ENCODE measurements at places on chromosomes 1 and 21. TPM values are rescaled to one million over a fixed set of nuclear protein-coding genes. Genes with fewer than 3 reads are reported as not detected.

CRABP2 gene
- 1.3 TPM for total RNA-seq

DNA sequence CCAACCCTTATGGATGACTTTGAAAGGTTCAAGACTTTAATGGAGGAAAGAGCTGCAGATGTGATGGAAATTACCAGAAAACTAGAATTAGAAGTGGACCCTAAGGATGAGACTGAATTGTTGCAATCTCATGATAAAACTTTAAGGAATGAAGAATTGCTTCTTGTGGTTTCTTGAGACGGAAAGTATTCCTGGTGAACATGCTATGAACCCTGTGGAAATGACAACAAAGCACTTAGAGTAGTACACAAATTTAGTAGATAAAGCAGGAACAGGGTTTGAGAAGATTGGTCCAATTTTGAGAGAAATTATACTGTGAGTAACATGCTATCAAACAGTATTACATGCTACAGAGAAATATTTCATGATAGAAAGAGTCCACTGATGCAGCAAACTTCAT is 215.4 kb downstream of the OMA1 start:
- no peak for DNase-seq
- H3K27me3 ChIP-seq, result no peaks in the 10 kb centered on the region
- H3K4me3 ChIP-seq, result no peak overlapping the region
- no peak overlapping the region for H3K27ac ChIP-seq
- no peaks in the 10 kb centered on the region for H3K36me3 ChIP-seq
- no peaks in the 10 kb centered on the region for H3K4me1 ChIP-seq

DNA sequence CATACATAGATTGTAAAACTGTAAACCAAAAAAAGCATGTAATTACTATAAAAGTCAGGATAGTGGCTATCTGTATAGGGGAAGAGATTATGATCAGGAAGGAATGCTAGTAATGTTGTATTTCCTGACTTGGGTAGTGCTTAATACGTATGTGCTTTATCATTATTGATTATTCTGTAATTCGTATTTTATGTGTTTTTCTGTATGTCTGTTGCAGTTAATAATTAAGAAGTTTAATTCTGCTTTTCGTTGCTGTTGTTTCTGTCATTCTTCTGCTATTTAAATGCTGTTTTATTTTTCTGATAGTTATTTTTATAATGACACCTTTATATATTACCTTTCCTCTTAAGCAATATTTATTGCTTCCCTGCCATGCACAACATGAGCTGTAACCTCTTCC is 29.3 kb upstream of the TRIM33 start:
- no peaks in the 10 kb centered on the region for H3K36me3 ChIP-seq
- no peaks in the 10 kb centered on the region for H3K4me1 ChIP-seq
- no peak for DNase-seq

- H3K4me3 ChIP-seq, result no peak overlapping the region
- no peaks in the 10 kb centered on the region for H3K4me1 ChIP-seq
- H3K27me3 ChIP-seq, result peaks cover 4% of the 10 kb centered on the region
- no peak for DNase-seq
- no peaks in the 10 kb centered on the region for H3K36me3 ChIP-seq
- H3K27ac ChIP-seq, result no peak overlapping the region
Observed at GRCh38 chr1:30691480-30691879, 31.9 kb downstream of the MATN1 start.

DNA sequence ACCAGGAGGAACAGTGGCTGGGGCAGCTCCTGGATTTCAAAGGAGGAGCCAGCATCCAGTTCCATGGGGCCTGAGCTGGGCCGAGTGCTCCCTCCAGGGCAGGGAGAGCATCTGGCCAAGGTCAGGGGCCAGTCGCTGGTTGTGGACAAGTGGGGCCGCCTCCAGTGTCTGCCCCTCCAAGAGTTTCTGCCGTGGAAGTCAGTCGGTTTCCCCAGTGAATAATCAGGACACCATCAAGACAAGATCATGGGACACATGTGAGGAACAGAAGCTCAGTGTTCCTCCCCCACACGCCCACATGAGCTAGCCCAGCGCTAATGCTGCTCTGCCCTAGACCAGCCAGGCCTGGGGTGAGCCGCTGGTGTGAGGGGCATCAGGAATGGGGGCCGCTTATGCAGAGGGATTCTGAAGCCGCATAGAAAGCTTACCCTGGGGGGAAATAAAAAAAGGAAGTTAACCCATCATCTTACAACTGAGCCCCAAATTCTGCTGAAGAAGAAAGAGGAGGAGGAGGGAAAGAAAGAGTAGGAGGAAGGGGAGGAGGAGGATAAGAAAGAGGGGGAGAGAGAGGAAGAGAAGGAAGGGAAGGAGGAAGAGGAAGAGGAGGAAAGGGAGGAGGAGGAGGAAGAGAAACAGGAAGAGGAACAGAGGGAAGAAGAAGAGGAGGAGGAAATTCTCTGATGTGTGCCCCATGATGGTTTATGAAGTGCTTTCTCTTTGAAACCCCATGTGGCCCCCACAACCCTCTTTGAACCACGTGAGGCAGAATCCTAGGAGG is 198.4 kb downstream of the MATN1 start:
- H3K36me3 ChIP-seq, result no peaks in the 10 kb centered on the region
- H3K27ac ChIP-seq, result no peak overlapping the region
- H3K4me1 ChIP-seq, result no peaks in the 10 kb centered on the region
- no peak for DNase-seq
- H3K27me3 ChIP-seq, result no peaks in the 10 kb centered on the region

DNA sequence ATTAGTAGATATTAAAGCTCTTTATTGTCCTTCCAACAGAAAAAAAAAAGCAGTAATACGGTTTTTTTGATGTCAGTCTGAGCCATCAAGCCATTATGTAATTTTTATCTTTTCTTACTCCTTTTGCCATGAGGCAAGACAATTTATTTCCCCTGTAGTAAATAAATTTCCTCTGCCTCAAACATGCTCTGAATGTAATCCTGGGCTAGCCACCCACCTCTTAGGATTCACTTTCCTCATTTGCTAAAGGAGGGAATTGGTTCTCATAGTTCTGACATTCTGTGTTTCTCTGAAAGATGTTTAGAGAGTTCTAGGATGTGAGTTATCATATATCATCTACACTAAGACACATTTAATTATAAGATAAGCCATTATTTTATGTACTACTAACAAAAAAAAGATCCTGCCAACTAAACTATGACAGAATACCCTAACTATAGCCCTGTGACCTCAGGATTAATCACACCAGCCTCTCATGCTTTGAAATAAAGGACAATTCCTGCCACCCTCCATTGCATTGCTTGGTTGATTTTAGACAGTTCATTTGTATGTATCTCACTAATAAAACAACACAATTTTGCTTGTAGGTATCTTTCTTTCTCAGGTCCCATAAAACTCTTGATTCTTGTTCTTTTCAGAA is 34.0 kb upstream of the RAP1A start:
- peaks cover 32% of the 10 kb centered on the region for H3K4me1 ChIP-seq
- no peak overlapping the region for H3K4me3 ChIP-seq
- no peak for DNase-seq
- no peaks in the 10 kb centered on the region for H3K27me3 ChIP-seq
- no peak overlapping the region for H3K27ac ChIP-seq
- H3K36me3 ChIP-seq, result no peaks in the 10 kb centered on the region

ELAPOR1 gene
- not detected for total RNA-seq

GRCh38 chr21:38992737-38993136 is 187.0 kb downstream of the ETS2 start:
- H3K36me3 ChIP-seq, result no peaks in the 10 kb centered on the region
- no peak for DNase-seq
- H3K4me1 ChIP-seq, result no peaks in the 10 kb centered on the region
- no peak overlapping the region for H3K27ac ChIP-seq
- no peak overlapping the region for H3K4me3 ChIP-seq
- H3K27me3 ChIP-seq, result 0 out of 2 replicates have a peak, but pooled peaks cover 3% of the 10 kb centered on the region

GRCh38 chr1:33586106-33586505 is 113.7 kb downstream of the ZSCAN20 start:
- no peaks in the 10 kb centered on the region for H3K36me3 ChIP-seq
- H3K4me3 ChIP-seq, result no peak overlapping the region
- H3K4me1 ChIP-seq, result no peaks in the 10 kb centered on the region
- H3K27me3 ChIP-seq, result no peaks in the 10 kb centered on the region
- no peak overlapping the region for H3K27ac ChIP-seq

DNA sequence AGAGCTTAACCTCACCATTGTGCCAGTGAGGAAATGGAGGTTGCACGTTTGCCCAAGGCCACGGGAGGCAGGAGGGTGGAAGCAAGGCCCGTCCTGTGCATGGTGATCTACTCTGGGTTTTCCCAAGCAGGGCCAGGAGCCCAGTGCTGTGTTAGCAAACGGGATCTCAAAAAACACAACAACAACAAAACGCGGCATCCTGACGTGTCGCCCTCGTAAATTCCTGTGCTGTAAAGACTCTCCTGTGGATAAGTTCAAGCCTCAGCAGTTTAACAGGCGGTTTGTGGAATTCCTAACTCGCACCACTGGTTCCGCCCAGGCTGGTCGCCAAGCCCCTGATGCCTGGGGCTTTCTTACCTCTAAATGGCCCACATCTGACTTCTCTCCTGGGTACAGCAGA is 39.1 kb downstream of the TFF3 start:
- H3K36me3 ChIP-seq, result no peaks in the 10 kb centered on the region

EXO5 gene
- 6.5 TPM for total RNA-seq

- H3K36me3 ChIP-seq, result no peaks in the 10 kb centered on the region
- H3K4me1 ChIP-seq, result no peaks in the 10 kb centered on the region
- no peaks in the 10 kb centered on the region for H3K27me3 ChIP-seq
Observed at GRCh38 chr1:221149555-221150075, 270.4 kb downstream of the HLX start.

HCN3 gene
- total RNA-seq, result 2.5 TPM

DNA sequence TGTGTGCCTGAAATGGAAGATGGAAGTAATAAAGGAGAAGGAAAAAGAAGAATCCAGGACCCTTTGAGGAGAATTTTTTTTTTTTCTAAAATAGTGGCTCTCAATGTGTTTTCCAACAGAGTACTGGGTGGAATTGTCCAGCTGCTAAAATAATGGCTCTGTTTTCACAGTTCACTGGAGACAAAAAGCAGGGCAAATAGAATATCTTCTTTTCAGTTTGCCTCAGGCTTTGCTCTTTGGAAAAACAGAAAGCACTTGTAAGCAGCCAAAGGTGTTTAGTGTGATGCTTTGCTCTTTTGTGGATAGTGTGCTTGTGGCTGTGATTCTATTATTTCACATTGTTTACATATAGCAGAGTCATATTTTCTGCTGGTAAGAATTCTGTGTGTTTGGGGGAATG is 77.4 kb upstream of the MROH9 start:
- H3K27ac ChIP-seq, result no peak overlapping the region
- no peak for DNase-seq
- no peaks in the 10 kb centered on the region for H3K27me3 ChIP-seq
- H3K4me3 ChIP-seq, result no peak overlapping the region

DNA sequence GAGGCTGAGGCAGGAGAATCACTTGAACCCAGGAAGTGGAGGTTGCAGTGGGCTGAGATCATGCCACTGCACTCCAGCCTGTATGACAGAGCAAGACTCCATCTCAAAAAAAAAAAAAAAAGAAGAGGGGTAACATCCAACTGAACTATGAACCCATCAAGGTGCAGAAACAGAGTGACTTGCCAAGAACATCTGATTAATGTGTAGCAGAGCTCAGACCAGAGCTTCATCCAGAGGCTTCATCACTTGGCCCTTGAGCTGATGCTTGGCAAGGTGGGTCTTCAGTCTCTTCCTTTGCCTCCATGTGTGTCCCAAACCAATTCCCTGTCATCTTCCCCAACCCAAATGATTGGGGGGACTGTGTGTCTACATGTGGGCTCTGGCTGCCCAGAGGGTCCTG is 32.6 kb downstream of the HSD3B1 start:
- no peak overlapping the region for H3K4me3 ChIP-seq
- H3K4me1 ChIP-seq, result no peaks in the 10 kb centered on the region
- H3K36me3 ChIP-seq, result no peaks in the 10 kb centered on the region
- H3K27ac ChIP-seq, result no peak overlapping the region
- no peak for DNase-seq

SPATA45 gene
- not detected for total RNA-seq

DNA sequence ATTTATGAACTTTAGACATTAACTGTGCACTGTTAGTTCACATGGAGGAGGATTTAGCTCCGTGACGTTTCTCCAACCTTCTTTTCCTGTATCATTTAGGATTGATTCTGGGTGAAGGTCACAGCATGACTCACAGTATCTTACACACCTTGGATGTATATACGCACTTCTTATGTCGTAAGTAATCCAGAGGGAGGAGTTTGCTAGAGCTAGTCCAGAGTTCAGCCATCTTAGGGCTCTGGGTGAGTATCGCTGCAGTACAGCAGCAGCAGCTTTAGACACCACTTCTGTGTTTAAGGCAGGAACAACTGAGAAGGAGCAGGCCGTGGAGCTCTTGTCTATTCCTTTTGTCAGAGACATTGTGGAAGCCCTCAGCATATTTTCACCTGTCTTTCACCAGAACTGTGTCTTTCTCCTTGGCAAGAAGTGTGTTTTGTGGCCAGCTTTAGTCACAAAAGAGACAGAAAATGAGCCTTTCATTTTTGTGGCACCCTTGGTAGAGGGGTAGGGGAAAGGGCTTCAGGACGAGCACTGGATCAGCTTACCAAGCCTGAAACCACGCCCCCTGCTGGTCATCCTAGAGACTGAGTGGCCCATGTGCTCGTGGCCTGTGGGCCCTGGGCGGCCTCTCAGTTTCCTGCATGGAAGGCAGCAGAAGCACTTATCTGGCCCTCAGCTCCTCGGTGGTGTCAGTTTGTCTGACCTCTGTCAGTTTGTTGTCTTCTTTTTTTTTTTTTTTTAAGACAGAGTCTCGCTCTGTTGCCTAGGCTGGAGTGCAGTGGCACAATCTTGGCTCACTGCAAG is 64.0 kb downstream of the ADARB1 start:
- peaks cover 8% of the 10 kb centered on the region for H3K27me3 ChIP-seq
- H3K4me3 ChIP-seq, result no peak overlapping the region
- no peaks in the 10 kb centered on the region for H3K4me1 ChIP-seq

DHX9 gene
- total RNA-seq, result 227 TPM

DNA sequence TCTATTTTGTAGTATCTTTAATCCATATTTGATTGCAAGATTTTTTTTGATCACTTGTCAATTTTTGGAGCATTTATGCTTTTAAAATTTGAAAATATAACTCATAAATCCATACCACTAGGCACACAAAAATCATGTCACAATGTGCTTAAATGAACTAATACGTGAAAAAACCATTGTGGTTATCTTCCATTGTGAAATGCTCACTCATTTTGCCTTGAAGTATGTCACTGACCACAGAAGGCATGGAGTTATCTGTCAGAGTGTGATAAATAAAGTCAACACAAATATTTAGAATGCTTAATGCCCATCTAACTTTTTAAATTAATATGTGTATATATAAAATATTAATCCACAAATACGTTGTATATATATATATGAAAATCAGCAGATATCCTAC is 347.2 kb downstream of the PTPRC start:
- DNase-seq, result no peak
- no peaks in the 10 kb centered on the region for H3K27me3 ChIP-seq
- H3K4me3 ChIP-seq, result no peak overlapping the region
- H3K27ac ChIP-seq, result no peak overlapping the region

GRCh38 chr21:21200939-21201615 is 202.9 kb downstream of the NCAM2 start:
- no peaks in the 10 kb centered on the region for H3K36me3 ChIP-seq
- H3K4me3 ChIP-seq, result no peak overlapping the region
- H3K27ac ChIP-seq, result no peak overlapping the region
- no peaks in the 10 kb centered on the region for H3K27me3 ChIP-seq

GRCh38 chr1:52880206-52880605 is 37.6 kb downstream of the ZYG11A start:
- DNase-seq, result no peak
- H3K27ac ChIP-seq, result no peak overlapping the region
- no peaks in the 10 kb centered on the region for H3K4me1 ChIP-seq
- peaks cover 3% of the 10 kb centered on the region for H3K36me3 ChIP-seq

GRCh38 chr1:165212229-165212628 is 144.3 kb downstream of the LMX1A start:
- no peaks in the 10 kb centered on the region for H3K36me3 ChIP-seq
- no peak for DNase-seq
- H3K27me3 ChIP-seq, result no peaks in the 10 kb centered on the region
- H3K27ac ChIP-seq, result no peak overlapping the region
- no peaks in the 10 kb centered on the region for H3K4me1 ChIP-seq
- no peak overlapping the region for H3K4me3 ChIP-seq

Data from GM12878 (cell line).